RPMI7951 (cell line): ENCODE measurements at places on chromosomes 2 and 18.

GRCh38 chr2:50786345-50786744, 245.6 kb downstream of the NRXN1 start:
- DNase-seq, result no peak

- peak; percentile 69 for DNase-seq
These were observed 12.8 kb upstream of the GBX2 start for GRCh38 chr2:236180831-236181453.

- DNase-seq, result no peak
These were observed 21.9 kb downstream of the TMEM237 start for GRCh38 chr2:201621293-201621999.

GRCh38 chr2:232332940-232333259, 45.7 kb upstream of the ALPP start:
- DNase-seq, result no peak

DNA sequence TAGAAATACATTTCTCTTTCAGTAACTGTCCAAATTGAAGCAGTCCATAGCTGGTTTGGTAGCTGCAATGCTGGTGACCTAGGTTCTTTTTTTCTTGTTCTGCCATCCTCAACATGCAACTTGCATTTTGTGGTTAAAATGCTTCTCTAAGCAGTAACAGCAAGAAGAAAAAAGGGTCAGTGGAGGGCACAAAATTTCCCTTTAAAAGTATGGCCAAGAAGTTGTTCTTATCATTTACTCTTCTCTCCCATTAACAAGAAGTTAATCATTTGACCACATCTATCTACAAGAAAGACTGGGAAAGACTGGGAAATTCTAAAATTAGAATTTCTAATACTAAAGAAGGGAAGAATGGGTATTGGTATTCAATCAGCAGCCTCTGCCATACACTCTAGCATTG, 569.9 kb downstream of the CPS1 start:
- no peak for DNase-seq

- no peak for DNase-seq
These were observed 83.3 kb upstream of the TANK start for GRCh38 chr2:161076936-161077335.

GRCh38 chr2:144026753-144027152, 493.2 kb downstream of the ZEB2 start:
- no peak for DNase-seq

DNA sequence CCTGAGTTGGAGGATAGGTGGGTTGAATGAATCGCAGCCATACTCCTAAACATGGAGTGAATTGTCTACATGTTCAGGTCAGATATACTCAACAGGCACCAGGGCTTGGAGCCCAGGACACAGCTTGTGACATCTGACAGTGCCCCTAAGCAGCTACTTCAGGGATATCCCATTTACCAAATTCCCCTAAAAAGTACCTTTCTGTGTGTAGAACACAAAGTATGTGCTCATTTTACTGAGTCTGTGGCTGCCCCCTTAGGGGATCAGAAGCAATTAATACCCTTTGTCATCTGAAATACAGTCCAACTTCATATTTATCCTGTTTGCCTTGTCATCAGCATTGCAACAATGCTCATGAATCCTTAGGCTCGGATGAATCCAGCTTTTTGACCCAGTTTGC, 20.8 kb downstream of the TNFRSF11A start:
- no peak for DNase-seq

- no peak for DNase-seq
These were observed 360.2 kb downstream of the CDH7 start for GRCh38 chr18:66111018-66111417.

- DNase-seq, result no peak
These were observed 22.6 kb upstream of the RPIA start for GRCh38 chr2:88668862-88669261.

GRCh38 chr2:180660881-180661685, 319.3 kb upstream of the UBE2E3 start:
- no peak for DNase-seq

GRCh38 chr2:99181624-99182000, 628 bp downstream of the MRPL30 start:
- DNase-seq, result peak; percentile 35

GRCh38 chr18:22045221-22045918, 124.0 kb upstream of the GATA6 start:
- DNase-seq, result no peak

GRCh38 chr2:43228756-43229659, 2.6 kb upstream of the ZFP36L2 start:
- peak; percentile 21 for DNase-seq

DNA sequence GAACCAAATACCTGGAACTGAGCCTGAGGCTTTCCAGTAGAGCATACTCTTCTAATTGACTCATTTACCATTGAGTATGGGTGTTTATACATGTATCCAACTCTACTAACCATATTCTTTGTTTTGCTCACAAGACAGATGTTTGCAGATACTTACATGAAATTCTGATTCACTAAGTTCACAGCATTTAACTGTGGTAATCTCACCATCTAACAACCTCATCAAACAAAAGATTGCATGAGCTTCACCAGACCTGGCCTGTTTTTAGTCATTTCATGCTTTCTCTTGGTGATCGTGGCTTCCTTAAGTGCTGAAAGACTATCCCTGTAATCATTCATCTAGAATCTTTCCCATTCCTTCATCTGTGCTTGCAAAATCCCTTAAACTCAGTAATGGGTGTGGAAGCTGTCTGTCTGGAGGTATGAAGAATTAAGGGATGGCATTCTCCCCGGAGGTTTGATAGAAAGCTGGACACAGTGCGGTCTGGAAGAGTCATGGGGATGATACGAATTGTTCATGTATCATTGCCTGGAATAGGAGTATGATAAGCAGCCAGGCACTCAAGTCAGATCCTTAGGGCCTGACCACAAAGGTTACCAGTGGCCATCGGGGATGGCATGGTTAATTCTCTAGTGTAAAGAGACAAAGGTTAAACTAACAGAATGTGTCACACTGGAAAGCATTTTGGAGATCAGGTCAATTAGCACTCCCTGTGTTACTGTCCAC, 42.0 kb upstream of the IL1R1 start:
- DNase-seq, result peak; percentile 73

GRCh38 chr2:96547731-96548171, 11.2 kb downstream of the ARID5A start:
- DNase-seq, result no peak

- DNase-seq, result peak; percentile 47
These were observed 30.1 kb upstream of the CCL20 start for GRCh38 chr2:227783404-227784138.

GRCh38 chr2:206984206-206984605, 44.9 kb downstream of the CPO start:
- DNase-seq, result peak; percentile 22

DNA sequence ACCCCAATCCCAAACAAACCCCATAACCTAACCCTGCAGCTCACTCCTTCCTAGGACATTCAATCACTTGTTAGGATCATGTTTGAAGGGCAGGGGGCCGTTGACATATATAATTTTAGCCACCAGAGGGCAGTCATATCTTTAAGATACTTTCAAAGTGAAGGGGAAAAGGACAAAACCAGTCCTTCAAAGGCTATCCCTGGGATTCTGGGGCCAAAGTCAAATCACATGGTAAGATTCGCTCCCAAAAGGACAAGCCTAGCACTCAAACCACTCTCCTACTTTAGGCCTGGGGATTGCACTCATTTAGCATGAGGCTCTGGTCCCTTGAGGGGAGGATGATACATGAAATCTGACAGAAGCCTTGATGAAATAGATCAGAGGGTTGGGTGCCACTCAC, 44.6 kb downstream of the HAUS1 start:
- peak; percentile 63 for DNase-seq

GRCh38 chr18:76970770-76971559, 148.6 kb downstream of the ZNF236 start:
- DNase-seq, result no peak

DNA sequence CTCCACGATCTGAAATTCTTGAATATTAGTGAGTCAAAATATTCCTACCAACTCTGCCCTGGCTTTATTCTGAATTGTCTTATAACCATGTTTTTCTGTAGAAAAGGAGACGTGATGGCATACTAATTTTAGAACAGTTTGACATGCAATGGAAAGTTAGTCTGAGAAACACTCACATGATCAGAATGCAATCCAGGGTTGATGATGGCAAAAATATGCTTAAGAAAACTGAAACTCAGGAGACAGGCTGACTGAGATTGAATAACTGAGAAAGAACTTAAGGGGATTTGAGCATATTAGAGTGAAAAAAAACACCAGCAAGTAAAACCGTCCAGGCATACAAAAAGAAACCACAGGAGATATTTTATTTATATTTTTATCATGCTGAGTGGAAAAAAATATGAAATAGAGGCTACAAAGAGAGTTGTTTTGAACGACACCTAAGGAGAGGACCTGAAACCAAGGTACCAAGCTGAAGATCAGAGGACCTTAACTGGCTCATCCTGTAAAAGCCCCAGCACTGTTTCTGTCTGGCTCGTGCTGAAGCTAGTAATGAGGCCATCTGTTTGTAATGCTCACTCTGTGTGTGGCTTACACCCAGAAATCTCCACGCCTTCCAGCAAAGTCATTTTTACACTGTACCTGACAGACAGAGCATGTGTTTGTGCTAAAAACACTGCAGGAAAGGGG, 437.2 kb upstream of the PKDCC start:
- DNase-seq, result no peak

DNA sequence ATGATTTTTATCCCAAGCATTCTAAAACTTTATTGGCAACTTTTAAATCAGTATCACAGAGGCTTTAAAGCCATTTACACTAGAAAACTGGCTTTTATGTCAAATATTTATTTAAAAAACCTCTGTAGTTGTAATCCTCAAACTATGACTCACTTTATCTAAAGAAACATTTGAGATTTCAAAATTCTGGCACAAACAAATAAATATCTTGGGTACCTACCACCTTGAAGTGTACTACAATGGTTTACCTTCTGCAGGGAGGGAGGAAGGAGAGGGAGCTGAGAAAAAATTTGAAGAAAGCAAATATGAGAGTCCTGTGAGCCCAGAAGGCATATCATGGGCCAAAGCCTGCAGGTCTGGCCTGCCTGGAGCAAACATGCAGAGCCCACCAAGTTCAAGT, 155.6 kb downstream of the NCKAP5 start:
- no peak for DNase-seq

GRCh38 chr2:124589971-124590370, 564.9 kb downstream of the CNTNAP5 start:
- no peak for DNase-seq
